ENCODE measurements at places on chromosomes 7 and 10.

GRCh38 chr10:122282909-122283308 is 11.8 kb downstream of the BTBD16 start:
- DNase-seq: no peak

GRCh38 chr7:134643131-134643530 is 3.5 kb upstream of the BPGM start:
- no peak for DNase-seq

GRCh38 chr10:103353281-103353680 is 2.3 kb upstream of the PCGF6 start:
- no peak for DNase-seq

DNA sequence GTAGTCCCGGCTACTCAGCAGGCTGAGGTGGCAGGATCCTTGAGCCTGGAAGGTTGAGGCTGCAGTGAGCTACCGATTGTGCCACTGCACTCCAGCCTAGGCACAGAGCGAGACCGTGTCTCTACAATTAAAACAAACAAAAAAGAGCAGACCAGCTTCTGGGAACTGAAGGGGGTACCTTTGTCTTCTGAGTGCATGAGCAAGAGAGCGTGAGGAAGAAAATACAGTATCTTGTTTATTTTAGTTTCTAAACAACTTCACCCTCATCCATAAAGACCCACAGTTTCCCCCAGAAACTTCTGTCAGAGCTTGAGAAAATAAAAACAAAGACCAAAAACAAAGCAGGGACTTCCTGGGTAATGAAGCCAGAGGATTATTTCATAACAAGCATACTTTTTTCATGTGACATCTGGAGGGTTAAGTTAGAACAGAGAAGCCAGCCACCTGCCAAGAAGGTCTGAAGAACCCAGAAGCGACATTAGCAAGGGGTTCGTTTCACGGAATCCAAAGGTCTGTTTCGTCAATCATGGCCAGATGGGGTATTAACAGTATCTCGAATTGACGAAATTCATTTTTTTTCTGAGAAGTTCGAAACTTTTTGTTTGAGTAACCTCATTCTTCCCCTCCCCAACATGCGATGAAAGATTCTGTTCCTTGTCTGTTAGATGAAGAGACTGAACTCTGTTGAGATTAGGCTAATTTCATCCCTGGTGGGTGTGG is 10.2 kb upstream of the IL2RA start:
- no peak for DNase-seq

DNA sequence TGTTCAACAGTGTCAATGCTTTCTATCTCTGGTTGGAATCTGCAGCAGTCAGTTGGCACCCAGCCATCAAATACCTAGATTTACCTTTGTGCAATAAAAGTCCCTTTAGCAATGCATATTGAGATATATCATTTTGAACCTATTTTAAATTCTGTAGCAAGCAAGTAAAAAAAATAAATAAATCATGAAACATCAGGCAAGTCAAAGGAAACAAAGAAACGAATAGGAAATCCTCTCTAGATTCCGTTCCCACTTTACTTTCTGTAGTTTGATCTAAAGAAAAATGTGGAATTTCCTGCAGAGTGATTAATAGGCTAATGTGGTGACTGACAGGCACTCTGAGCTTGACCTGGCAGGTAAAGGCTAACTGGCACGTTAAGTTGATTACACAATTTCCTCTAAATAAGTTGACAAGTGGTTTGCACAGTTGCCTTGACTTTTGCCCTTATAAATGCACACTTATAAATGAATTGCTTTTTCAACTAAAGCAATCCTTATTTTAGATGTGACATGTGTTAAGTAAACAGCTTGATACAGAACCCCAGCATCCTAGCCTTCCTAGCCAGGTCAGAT is 208.1 kb upstream of the TCF7L2 start:
- no peak for DNase-seq

GRCh38 chr10:59698326-59698725 is 11.3 kb downstream of the SLC16A9 start:
- no peak for DNase-seq

GRCh38 chr7:129640400-129640799 is 28.9 kb downstream of the NRF1 start:
- no peak for DNase-seq

- no peak for DNase-seq
These were observed 74.6 kb upstream of the EGFR start for GRCh38 chr7:54944179-54944578.

DNA sequence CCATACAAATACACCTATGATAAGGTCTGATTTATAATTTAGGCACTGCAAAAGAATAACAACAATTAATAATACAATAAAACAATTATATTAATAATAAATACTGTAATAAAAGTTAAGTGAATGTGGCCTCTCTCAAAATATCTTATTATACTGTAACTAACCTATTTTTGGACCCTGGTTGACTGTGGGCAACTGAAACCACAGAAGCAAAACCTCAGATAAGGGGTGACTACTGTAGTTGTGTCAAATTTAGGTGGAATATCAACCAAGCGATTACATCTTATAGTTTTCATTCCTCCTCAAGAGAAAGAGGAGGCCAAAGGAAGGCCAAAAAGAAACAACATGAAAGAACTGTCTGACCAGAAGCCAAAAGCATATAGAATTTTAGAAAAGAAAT is 103.9 kb downstream of the SKAP2 start:
- DNase-seq: no peak

DNA sequence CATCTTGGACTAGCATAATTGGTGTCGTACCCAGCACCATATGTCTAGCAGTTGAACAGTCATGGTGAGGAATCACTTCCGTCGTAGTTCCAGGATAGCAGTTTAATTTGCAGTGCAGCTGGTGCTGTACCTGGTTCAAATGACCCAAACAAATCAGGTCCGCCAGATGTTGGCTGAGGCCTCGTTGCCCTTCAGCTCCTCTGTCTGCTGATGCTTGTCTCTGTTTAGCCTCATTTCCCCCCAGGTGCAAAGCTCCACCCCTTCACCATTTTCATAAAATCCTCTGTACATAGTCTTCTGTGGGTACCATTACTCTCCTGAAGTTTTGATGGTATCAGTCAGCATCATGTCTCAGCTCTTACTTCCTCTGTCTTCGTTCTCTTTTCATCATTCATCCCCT is 35.1 kb downstream of the UMAD1 start:
- DNase-seq: no peak

GRCh38 chr10:33706746-33707145 is 372.3 kb upstream of the NRP1 start:
- no peak for DNase-seq

- DNase-seq: no peak
These were observed 26.5 kb downstream of the LMTK2 start for GRCh38 chr7:98133181-98133580.

All from right renal cortex interstitium (tissue), 3 donors.